Smooth muscle cell of the brain vasculature (primary cell): ENCODE measurements at places on chromosomes 13 and 19.

DNA sequence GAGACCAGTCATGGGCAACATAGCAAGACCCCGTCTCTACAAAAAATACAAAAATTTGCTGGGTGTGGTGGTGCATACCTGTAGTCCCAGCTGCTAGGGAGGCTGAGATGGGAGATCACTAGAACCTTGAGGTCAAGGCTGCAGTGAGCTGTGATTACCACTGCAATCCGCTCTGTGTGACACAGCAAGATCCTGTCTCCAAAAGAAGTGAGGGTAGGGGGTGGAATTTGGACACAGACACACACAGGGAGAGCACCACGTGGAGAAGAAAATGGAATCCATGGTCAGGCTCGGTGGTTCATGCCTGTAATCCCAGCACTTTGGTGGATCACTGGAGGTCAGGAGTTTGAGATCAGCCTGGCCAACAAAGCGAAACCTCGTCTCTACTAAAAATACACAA is 8.7 kb downstream of the TNFSF9 start:
- no peak for DNase-seq

DNA sequence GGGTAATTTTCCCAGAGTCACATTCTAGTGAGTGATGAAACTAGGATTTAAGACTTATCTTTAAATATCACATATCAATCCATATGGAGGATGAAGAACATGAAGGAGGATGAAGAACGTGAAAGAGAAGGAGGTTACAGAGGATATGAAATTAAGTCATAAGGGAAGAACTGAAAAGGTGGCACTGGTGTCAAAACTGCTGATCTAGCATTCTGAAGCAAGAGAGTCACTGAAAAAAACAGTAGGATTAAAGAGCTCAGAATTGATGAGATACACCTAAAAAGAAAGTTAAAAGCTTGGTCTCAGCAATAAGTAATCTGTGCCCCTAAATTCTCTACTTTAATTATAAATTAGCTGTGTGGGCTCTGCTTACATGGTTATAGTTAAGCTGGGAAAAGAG is 156.5 kb downstream of the KCTD12 start:
- no peak for DNase-seq

DNA sequence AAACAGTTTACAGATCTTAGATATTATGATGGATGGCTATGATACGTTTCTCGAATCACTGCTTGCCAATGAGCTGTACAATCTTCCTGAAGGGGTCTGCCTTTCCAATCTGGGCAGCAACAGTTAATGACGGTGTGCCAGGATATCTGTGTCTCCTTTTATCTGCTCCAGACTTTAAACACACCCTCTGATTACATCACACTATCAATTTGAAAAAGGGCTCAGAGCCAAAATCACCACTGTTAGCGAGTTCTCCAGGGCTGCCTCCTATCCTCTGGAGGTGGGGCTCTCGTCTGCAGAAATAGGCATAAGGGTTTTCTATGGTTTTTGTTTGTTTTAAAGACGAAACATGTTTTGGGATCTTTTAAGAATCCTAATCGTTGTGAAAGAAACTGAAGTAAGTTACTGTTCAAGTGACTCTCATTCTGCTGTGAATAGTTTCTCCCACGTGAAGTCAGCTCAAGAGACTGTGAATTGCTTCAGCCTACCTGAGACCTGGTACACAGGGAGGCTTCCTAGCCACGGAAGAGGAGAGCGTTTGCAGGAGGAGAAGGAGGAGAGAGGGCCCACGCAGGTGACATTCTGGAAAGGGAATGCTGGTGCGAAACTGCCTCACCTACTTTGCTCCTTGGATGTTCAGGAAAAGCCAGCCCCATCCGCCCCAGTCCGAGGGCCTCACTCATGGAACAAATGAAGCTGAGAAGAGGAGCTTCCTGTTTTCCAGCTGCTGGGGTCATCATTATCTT is 15.2 kb upstream of the GJA3 start:
- no peak for DNase-seq

DNA sequence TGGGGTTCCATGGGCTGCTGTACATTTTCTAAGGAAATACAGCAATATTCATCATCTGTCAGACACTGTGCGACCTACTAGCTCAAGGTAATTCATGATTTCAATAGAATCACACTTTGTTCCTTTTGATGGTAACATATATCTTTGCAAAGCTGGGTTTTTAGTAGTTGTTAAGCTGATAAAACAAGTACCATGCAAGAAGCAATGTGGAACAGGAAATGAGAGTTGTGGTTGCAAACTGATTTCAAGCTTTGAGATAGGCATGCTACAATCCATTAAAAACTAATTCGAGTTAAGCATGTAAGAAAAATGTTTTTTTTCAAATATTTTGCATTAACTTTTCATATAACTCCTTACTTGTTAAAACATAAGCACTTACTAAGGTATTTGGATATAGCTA is 6.8 kb upstream of the MBNL2 start:
- no peak for DNase-seq
